ENCODE measurements at places on chromosomes 7 and 10. TPM values are rescaled to one million over a fixed set of nuclear protein-coding genes. Genes with fewer than 3 reads are reported as not detected.

The PKD2L1 gene
- total RNA-seq: 0.39 TPM

The CTBP2 gene
- total RNA-seq: 56.5 TPM

The PPP1R3A gene
- not detected for total RNA-seq

The TSPAN12 gene
- 7.2 TPM for total RNA-seq

The SPDYE1 gene
- total RNA-seq: not detected

The PLAC9 gene
- 94.2 TPM for total RNA-seq

The ACADSB gene
- total RNA-seq: 20.0 TPM

DNA sequence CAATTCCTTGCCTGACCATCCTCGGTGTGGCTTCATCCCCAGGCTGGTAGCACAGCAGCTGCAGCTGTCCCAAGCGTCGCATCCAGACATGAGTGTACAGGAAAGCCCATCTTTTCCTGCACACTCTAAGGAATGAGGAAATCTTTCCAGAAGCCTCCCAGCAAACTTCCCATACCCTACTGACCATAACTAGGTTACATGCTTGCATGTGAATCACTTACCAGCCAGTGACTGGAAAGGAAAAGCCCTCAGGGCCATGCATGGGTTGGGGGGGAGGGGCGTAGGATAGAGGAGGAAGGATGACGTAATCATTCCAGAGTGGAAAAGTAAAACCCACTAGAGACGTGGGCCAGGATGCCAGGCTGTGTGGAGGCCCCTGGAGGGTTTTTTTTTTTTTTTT lies 18.9 kb upstream of the ZNF212 start:
- DNase-seq: no peak

DNA sequence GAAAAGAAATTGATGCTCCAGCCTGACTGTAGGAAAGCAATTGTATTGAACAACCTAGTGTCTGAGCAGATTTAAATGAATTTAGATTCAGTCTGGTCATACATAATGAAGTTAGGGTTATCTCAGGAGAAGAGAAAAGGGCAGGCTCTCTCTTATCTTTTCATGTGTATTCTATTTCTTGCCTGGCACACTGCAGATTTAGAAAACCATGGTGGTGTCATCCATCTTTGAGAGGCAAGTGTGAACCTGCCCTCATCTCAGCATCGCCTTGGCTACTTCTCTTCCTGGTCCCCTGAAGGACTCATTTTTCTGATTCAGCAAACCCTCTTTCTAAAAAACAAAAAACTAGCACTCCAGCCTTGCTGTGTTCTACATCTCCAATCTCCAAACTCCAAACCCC lies 137.7 kb downstream of the LRRC4 start:
- no peak for DNase-seq

- DNase-seq: no peak
These were observed 2.2 kb downstream of the CDC123 start for GRCh38 chr10:12198156-12198555.

DNA sequence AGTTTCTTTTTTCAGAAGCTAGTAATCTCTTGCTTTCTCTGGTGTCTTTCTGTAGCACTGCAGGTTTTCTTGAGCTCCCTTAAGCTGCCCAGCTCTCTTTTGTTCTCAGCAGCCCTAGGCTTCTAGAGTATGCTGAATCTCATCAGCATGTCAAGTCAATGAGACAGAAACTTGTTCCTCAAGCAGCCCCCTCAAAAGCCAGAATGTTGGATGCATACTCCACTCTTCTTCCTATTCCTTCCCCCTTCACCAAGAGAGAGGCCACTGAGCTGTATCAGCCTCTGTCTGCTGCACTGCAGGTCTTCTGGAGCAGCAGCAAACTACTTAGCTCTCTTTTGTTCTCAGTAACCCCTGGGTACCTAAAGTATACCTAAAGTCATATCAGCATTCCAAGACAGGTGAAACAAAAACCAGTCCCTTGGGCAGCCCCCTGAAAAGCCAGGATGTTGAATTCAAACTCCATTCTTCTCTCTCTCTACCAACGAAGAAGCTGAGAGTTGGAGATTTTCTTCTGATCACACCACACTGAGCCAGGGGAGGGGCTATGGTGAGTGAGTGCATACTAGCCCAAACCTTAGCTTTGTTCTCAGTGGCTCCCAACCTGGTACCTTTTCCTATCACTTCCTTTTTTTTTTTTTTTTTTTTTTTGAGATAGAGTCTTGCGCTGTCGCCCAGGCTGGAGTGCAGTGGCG lies 73.3 kb upstream of the WAC start:
- DNase-seq: no peak

GRCh38 chr10:102211615-102212299 lies 14.3 kb upstream of the ELOVL3 start:
- DNase-seq: no peak

DNA sequence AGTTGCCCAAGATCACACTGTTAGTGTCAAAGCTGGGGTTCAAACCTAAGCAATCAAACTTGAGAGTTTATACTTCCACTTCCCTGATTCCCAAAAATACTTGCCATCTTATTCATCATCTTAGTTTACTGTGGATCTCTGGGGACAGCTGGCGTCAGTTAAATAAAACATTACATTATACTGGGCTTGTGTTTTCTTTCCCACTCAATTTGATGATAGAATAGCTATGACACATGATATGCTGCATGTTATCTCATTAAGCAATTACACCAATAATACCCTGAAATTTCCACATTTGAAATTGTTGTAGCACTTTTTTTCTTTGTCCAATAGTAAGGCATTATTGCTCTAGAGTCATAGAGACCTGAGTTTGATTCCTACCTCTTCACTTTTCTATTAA lies 62.9 kb upstream of the MXI1 start:
- no peak for DNase-seq

DNA sequence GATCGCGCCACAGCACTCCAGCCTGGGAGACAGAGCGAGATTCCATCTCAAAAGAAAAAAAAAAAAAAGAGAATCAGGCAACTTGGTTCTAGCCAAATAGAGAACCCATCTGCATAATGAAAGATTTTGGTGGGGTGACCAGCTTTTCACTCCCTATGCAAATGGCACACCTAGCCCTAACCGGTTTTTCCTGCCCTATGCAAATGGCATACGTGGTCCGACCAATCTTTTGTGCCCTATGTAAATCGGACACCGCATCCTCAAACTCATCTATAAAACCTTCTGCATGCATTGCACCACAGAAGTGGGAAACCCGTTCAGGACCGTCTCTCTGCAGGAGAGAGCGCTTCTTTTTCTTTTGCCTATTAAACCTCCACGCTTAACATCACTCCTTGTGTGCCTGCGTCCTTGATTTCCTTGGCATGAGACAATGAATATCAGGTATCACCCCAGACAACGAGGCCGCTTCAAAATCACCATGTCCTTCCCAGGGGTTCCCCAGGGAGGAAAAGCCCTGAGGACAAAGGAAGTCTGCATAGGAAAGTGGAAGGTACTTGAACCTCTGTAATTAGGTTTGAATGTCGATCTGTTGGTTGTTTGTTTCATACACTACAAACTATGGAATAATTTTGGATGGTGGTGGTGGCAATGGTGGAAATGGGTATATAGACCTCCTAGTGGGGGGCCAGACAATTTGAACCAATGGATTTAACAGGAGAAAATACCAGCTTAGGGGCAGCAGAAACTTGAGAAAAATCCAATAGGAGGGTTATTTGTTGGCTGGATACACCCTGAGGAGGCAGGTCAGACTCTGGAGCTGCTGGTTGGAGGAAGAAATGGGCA lies 396.2 kb downstream of the TYW1 start:
- no peak for DNase-seq

DNA sequence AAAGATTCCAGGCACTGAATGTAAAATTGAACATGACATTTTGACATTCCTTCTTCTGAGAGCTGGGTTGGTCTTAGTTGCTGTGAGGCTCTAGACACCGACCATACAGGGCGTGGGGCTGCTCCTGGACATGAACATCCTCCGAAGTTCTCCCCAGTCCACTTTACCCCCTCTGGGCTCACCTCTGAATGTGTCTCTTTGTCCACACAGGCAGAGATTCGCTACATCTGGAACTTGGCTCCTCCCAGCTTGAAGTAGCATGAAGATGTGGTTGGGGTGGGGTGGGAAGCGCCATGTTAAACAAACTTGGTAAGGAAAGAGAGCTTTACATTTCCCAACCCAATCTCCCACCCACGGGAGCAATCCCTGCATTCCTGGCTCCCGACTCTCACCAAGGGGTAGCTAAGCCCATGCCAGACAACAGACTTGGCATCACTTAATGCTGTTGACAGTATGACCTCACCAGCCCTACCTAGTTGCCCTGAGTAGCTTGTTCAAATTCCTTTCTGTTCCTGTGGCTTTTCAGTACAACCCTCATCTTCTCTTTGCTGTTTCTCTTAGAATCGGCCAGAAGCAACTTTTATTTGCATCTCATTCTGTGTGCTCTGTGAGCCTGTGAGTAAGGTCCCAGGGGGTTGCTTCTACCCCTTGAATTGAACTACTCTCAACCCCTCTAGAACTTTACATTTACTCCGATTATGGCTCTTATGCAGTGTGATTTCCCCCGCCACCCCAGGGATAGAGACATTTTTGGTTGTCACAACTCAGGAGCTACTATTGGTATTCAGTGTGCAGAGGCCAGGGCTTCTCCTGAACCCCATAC lies 211.4 kb downstream of the SEC23IP start:
- DNase-seq: no peak

DNA sequence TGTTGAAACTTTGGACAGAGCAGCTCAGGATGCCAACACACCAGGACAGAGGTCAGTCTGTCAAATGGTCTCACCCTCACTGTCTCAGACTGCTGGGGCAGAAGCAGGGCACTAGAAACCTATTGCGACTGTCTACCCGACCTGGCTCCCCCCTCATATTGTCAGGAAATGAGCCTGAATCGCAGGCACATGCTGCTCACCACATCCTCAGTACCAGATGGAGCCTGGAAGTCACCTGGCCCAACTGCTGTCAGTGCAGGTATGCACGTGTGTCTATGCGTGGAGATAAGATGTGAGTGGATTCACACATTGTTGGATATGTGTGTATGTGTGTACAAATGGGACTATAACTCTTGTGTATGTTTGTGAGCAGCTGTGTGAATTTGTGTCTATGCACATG lies 3.2 kb upstream of the CDHR1 start:
- no peak for DNase-seq

DNA sequence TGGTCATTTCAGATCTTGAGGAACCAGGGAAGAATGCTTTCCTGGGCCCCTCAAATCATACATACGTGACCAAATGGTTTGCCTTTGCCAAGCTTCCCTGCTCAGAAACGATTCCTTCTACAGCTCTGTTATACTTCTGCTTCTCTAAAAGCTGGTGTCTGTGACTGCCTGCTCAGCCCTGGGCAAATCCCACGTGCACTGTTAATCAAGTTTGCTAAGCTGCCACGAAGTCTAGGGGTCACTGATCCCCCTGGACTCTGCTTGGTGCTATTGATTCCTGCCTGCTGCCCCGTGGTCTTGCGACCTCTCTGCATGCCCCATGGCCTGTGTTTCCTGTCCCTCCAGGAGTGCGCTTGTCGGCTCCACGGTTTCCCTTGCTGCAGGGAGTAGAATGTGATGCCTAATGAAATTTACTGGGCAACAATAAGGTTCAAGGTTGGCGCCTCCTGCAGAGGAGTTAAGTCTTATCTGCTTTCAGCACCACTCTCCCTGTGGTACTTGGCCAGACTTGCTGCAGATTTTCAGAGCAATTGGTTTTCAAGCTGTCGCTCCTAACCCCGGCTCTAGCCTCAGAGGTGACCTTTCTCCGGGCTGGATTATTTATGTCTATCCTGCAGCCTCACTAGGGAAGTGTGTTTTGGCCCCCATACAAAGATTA lies 201.6 kb upstream of the FZD8 start:
- no peak for DNase-seq

- no peak for DNase-seq
These were observed 198.0 kb downstream of the PHF14 start for GRCh38 chr7:11171569-11172192.

- DNase-seq: peak; percentile 2
These were observed 11.4 kb upstream of the LRRC61 start for GRCh38 chr7:150311711-150312110.

- DNase-seq: no peak
These were observed 169.3 kb downstream of the SH3PXD2A start for GRCh38 chr10:103685880-103686669.

DNA sequence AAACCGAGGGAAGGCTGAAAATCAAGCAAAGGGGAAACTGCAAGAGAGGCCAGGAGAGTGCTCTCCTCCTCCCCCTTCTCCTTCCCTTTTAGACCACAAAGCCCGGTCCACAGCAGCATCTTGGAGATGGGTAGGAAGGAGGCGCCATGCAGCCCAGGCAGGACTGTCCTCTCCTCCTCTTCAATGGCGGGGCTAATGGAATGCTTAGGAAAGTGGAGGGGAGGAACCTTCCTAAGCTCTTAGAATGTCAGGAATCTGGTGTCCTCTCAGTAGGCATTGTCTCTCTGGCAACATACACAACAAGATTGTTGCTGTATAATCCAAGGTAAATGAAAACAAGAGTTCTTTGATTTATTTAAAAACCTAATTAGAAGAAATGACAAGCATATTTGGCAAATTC lies 185.1 kb downstream of the DGKI start:
- DNase-seq: no peak

- no peak for DNase-seq
These were observed 525.0 kb upstream of the ADARB2 start for GRCh38 chr10:2262333-2262732.

GRCh38 chr10:17655567-17656146 lies 11.7 kb downstream of the STAM start:
- no peak for DNase-seq

DNA sequence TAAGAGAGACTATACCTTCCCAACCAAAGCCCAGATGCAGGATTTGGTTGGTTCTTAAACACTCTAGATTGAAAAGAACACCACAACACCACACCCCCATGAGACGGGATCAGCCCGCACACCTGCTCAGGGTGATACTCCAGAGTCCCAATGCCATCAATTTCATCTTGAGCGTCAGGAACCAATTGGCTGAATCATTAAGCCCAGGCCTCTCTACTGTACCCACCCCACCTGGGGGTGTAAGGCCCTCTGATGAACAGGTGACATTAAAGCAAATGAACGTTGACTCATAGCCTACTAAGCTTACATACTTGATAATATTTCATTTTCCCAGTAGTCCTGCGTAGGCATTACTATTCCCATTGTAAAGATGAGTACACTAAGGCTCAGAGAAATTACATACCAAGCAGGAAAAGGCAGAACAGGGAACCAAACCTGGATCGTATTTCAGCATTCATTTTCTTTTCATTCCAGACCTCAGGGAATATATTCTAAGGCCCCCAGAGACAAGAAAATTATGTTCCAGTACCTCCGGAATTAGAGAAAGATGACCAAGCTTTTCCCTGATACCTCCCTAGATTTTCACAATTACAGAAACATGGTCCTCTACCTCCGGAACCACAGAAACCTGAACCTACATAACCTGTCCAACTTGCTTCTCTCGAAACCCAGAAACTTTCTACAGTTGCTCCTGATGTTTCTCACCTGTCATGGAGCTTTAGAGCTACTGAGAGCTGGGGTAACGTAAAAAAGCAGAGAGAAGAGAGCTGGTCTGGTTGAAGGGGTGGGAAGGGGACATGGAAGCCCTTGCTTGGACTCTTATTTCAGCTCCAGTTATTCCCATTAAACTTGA lies 43.1 kb upstream of the KDM7A start:
- no peak for DNase-seq

DNA sequence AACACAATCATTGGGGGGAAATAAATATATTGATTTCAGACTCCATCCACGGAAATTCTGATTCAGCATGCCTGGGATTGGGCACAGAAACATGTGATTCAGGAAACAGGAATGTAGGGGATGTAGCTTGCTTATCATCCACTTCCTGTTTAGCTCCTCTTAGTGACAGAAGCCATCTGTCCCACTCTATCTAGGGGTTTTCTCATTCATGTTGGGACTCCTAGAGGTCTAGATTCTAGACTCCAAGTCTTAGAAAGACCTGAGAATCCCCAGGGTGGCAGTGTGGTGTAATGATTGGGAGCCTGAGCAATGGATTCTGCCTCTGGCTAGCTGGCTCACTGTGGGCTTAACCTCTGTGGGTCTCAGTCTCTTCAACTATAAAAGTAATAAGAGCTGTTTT lies 67.9 kb downstream of the CDK1 start:
- no peak for DNase-seq

Measured in mesenteric fat pad (tissue), 1 donor.